NCI-H1105 (cell line): ENCODE measurements at places on chromosomes 1 and 21.
A peak's percentile ranks its signal among the peaks of the same experiment; 100 is the strongest.

DNA sequence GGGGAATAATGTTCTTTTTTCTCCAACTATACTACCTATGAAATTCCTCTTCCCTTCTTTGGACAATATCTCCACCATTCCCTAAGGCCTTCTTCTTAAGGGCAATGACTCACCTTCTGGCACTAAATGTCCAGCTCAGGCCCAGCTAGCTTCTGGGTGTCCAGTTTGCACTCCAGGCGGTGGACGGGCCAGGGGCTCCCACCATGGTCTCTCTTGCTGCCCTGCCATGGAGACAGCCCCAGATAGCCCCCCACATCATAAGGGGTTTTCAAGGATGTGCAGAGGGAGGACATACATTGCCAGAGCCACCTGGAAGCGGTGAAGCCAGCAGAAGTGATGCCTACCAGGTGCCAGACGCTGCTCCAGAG, 43.8 kb downstream of the C1orf198 start:
- no peak for DNase-seq

DNA sequence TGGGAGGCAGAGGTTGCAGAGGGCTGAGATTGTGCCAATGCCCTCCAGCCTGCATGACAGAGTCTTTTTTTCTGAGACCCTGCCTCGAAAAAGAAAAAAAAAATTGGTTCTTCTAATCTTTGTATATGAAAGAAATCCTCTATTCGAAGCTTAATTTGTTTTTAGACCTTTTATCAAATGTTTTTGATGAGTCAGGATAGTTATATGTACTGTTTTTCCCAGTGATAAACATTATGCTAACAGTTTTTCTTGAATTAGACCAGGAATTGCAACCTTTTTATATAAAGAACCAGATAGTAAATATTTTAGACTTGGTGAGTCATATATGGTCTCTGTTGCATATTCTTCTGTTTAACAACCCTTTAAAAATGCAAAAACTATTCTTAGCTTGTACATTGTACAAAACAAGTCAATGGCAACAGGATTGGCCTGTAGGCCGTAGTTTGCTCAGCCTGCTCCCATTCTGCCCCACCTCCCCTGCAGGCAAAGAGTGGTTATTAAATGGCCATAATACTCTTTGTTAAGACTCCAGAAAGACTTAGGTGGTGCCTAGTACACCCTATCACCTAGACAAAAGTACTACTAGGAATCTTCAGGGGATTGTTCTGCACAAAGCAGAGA, 45.2 kb downstream of the LYST start:
- DNase-seq, result no peak

DNA sequence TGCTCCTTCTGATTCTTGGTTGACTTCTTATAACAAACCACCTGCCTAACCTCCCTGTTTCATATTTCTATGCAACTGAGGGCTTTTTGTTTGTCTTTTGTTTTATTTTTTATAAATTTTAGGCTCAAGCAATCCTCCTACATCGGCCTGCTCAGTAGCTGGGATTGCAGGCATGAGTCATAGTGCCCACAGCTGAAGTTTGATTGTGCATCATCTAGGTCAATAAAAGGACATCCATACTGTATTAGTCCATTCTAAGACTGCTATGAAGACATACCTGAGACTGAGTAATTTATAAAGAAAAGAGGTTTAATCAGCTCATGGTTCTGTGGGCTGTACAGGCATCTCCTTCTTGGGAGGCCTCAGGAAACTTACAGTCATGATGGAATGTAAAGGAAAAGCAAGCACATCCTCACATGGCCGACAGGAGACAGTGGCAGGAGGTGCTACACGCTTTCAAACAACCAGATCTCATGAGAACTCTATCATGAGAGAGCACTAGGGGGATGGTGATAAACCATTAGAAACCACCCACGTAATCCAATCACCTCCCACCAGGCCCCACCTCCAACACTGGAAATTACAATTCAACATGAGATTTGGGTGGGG, 285.0 kb downstream of the SIPA1L2 start:
- no peak for DNase-seq

- DNase-seq, result no peak
Observed at GRCh38 chr1:27597516-27598294, 6.2 kb downstream of the AHDC1 start.

DNA sequence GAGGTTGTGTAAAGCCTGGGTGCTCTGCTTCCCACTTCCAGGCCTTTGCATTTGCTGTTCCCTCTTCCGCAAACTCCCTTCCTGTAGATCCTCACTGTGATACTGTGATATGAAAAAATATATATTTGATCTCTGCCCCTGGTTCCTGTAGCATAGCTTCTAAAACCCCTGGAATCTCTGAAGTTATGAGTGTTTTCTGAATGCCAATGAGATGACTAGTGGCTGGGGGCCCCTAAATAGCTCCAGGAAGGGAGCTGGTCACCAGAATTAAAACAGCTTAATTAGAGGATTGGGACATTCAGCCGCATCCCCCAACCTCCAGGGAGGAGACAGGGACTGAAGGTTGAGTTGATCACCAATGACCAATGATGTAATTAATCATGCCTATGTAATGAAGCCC, 21.9 kb downstream of the DUSP10 start:
- DNase-seq, result no peak

GRCh38 chr1:9927259-9927658, 15.9 kb downstream of the LZIC start:
- no peak for DNase-seq

DNA sequence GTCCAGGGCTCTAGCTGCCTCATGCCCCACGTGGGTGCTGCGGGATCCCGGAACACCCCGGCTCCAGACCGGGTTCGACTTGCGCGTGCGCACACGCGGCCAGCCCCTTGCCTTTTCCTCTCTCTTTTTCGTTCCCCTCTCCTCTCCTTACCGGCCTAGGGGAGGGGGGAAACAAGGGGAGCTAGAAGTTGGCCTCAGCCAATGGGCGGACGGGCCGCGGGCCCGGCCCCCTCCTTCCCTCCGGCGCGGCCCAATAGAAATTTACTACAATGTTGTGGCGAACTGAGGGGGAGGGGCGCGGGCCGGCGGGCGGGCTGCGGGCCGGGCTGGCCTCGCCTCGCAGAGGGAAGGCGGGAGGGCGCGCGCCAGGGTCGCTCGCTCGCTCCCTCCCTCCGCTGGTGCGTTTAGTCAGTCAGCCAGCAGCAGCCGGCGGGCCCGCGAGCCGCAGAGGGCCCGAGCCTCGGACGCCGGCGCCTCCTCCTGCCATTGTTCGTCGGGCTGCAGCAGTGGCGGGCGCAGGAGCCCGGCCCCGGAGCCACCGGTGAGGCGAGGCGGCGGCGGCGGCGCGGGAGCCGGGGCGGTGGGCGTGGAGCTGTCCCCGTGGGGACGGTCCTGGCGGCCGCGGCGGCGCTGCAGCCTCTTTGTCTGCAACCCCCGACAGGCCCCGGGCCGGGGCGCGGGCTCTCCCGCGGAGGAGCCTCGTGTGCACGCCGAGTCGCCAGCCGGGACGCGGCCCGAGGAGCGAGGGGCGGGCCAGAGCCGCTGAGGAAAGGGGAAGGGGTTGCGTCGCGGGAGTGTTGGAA, at the start of gene EPB41:
TSS of gene EPB41 (plus strand) at position 342 of the 803 bp plus-strand sequence. CDS start 72,869 bp downstream, outside the sequence.
- DNase-seq, result peak; percentile 98

DNA sequence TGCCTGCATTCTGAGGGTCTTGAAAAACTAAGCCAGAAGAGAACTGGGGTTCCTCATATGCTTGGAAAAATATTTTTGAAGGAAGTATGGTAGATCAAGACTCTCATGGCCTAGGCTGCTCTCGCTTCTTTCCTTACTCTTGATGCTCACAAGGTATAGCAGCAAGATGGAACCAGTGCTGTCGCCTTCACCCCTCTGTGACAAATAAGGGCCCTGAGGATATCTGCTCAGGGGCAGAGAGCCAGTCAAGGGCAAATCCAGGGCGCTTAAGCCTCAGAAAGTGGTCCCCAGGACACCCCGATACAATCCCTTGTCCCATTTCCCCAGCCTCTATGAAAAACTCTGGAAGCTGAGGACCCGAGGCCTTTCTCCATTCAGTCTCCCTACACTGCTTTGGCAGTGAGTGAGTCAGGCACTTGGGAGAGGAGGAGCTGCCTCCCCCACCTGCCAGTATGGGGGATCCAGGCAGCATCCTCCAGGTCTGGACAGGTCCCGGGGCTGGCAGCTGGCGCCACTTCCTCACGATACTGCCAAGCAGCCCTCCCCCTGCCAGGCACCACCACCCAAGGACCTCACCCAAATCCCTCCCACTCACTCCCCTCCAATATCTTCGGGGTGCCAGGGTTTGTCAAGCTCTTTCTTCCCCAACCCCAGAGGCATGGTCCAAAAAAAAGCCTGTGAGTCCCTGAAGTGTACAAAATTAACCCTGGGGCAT, 1.3 kb downstream of the IGSF9 start:
- DNase-seq, result peak; percentile 88

GRCh38 chr1:31802190-31803150, 13.4 kb downstream of the SPOCD1 start:
- DNase-seq, result no peak

DNA sequence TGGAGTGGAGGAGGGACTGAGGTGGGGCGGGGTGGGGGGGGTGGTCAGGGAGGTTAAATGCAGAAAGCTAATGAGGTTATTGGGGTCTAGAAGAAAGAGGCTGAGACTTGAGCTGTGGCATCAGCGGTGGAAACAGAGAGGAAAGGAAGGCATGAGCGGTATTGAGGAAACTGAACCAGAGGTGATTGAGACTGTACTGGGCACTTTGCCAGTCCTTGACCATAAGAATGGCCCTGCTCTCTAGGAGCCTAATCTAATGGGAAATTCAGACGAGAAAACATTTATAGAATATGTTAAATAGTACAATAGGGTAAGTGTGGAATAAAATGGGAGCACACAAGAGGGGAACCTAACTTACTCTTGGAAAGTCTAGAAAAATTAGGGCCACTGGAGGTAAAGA, 23.7 kb downstream of the SLC44A3 start:
- no peak for DNase-seq

GRCh38 chr1:203625628-203626019, 1.0 kb upstream of the ATP2B4 start:
- no peak for DNase-seq

DNA sequence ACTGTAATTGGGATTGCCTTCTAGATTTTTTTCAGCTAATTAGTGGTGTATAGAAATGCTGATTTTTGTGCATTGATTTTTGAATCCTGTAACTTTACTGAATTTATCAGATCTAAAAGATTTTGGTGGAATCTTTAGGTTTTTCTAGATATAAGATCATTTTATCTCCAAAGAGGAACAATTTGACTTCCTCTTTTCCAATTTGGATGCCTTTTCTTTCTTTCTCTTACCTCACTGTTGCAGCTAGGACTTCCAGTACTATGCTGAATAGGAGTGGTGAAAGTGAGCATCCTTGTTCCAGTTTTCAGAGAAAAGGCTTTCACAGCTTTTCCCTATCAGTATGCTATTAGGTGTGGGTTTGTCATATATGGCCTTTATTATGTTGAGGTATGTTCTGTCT, 53.6 kb downstream of the TESK2 start:
- DNase-seq, result no peak

DNA sequence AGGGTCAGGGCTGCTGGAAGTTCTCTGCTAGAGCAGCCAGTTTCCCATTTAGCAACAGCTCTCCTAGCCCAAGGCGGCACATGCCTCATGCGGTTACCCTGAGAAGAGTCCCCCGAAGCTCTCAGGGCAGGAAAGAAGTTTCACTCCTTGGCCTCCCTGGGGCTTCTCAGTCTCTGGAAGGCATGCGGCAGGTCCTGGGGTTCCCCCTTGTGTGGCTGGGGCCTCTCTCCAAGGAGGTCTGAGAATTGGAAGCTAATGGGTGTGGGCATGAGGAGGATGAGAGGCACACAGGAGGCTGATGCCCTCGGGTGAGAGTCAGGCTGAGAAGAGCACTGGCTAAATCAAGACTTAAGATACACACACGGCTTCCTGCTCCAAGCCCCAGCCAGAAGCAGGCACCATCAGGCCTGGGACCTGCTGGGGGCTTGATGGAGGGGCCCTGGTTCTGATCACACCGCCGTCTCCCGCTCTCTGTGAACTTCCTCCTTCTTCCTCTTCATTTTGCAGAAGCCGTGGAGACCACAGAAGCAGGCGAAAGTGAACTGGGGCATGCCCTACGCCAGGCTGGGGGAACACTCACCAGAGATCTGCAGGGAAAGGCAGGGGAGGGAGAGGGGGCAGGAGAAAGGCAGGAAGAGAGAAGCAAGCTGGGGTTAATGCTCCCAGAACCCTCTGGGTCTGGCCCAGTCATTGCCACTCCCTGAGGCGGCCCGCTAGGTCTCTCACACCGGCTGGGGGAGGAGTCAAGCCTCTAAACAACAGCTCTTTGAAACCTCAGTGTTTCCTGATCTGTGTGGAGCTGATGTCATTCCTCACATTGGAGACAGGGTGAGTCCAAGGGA, 15.1 kb downstream of the BLACAT1 start:
- no peak for DNase-seq

DNA sequence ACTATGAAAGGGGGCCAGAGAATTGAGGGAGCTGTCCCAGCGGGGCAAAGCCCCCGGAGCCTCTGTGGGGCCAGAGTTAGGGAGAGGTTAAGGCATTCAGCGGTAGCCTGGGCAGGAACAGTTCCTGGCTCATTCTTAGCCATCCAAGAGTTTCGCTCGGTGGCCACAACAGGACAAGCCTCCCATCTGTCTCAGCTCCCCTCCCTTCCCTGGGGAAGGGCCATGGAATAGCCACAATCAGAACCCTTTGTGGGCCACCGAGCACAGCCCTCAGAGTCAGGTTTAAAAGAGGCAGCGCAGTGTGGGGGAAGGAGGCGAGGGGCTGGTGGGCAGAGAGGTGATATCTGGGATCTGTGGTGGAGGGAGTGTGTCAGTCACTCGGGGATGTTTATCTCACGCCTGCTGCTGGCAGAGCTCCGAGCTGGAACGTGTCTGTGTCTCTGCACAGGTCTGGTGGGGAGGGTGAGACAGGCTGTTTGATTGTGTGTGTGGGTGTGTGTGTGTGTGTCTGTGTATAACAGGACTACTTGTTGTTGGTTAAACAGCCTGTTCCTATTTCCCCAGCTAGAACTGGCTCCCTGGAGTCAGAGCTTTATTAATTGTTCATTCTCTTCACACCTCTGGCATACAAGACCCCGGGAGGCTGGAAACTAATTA, 49.6 kb upstream of the GOLT1A start:
- DNase-seq, result no peak

- DNase-seq, result no peak
Observed at GRCh38 chr1:96863449-96863848, 141.9 kb downstream of the PTBP2 start.

DNA sequence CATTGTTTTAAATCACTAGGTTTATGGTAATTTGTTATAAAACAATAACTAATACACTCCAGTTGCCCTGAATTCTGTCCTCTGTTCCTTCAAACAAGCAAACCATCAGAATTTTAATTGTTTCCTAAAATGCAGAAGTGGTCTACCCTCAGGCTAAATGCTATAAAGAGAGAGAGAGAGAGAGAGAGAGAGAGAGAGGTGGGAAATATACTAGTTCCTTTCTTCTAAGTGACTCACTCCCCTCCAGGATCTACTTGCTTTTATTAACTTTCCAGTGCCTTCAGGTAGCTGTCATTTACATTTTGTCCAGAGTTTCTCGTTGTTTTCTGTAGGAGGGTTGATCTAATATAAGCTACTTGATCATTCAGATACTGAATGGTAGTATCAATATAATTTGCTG, 26.4 kb downstream of the LRRC53 start:
- DNase-seq, result no peak
